Cardiac muscle cell (in vitro differentiated cells and primary cell): ENCODE measurements at places on chromosomes 13 and 19. TPM values are rescaled to one million over a fixed set of nuclear protein-coding genes. Genes with fewer than 3 reads are reported as not detected.

GRCh38 chr13:44710576-44710975, 134.4 kb upstream of the TSC22D1 start:
- no peaks in the 10 kb centered on the region for H3K27me3 ChIP-seq
- no peaks in the 10 kb centered on the region for H3K4me1 ChIP-seq
- H3K27ac ChIP-seq = no peak overlapping the region
- no peak overlapping the region for H3K4me3 ChIP-seq
- DNase-seq = no peak
- no peaks in the 10 kb centered on the region for H3K36me3 ChIP-seq

GRCh38 chr13:79533781-79534400, 52.9 kb downstream of the NDFIP2 start:
- DNase-seq = no peak
- no peaks in the 10 kb centered on the region for H3K27me3 ChIP-seq
- no peaks in the 10 kb centered on the region for H3K36me3 ChIP-seq
- no peak overlapping the region for H3K27ac ChIP-seq

- no peaks in the 10 kb centered on the region for H3K27me3 ChIP-seq
- no peak overlapping the region for H3K4me3 ChIP-seq
- no peak overlapping the region for H3K27ac ChIP-seq
- no peaks in the 10 kb centered on the region for H3K36me3 ChIP-seq
- no peaks in the 10 kb centered on the region for H3K4me1 ChIP-seq
These were observed 1340.6 kb downstream of the UQCRFS1 start for GRCh38 chr19:27872370-27872769.

GRCh38 chr19:16569609-16570320, 2.5 kb downstream of the SLC35E1 start:
- H3K4me3 ChIP-seq = no peak overlapping the region
- peaks cover 14% of the 10 kb centered on the region for H3K36me3 ChIP-seq
- peaks cover 6% of the 10 kb centered on the region for H3K4me1 ChIP-seq
- no peak overlapping the region for H3K27ac ChIP-seq
- H3K27me3 ChIP-seq = no peaks in the 10 kb centered on the region

GRCh38 chr19:46818812-46819211, 30.4 kb upstream of the SLC1A5 start:
- peaks cover 10% of the 10 kb centered on the region for H3K4me1 ChIP-seq
- H3K27ac ChIP-seq = no peak overlapping the region
- H3K27me3 ChIP-seq = no peaks in the 10 kb centered on the region
- no peak overlapping the region for H3K4me3 ChIP-seq

GRCh38 chr19:19256072-19256969, 16.8 kb downstream of the TM6SF2 start:
- H3K4me3 ChIP-seq = no peak overlapping the region
- no peaks in the 10 kb centered on the region for H3K36me3 ChIP-seq
- DNase-seq = no peak
- H3K27ac ChIP-seq = no peak overlapping the region

Gene TMPRSS9
- not detected in 2 replicates for total RNA-seq
